ENCODE measurements at places on chromosomes 12 and 14.

DNA sequence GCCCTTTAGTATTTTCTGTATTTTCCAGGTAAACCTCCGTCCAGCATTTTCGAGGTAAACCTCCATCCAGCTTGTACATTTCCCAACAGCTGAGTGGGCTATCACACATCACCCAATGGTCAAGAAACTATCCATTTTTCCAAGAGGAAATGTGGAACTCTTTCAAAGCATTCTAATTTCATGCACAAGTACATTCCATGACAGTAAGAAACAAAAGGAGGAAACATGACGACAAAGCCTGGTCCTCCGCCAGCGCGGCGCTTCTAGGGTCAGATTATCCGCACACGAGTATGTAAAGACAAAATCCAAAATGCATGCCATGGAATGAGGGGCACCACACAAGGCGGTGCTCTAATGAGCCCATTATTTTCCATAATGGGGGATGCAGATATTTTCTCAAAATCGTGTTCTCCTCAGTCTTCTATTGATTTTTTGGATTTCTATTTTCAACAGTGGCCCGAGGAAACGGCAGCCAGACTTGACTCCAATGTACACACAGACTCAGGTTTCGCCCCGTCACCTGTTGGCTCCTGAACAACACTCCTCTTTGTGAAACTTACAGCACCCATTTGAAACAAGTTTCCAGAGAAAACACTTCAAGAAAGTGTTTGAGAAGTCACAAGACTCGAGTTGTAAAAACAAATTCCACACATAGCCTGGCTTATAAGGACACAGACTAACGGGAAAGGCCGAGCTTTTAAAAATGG is 107.4 kb downstream of the PRICKLE1 start:
- DNase-seq = no peak

DNA sequence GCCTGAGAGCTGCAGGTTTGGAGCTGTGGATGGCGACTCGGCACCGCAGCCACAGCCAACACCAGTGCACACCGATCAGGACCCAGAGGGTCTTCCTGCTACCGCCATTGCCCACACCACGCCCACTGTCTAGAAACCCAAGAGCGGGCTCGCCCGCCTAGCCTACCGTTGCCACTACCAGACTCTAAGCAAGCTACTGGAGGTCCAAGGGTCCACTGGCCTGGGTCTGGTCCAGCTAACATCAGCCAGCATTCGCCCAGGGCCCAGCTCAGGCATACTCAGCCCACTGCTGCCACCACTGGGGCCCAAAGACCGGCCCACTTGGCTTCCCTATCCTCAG is 30.5 kb upstream of the MON2 start:
- DNase-seq = no peak

DNA sequence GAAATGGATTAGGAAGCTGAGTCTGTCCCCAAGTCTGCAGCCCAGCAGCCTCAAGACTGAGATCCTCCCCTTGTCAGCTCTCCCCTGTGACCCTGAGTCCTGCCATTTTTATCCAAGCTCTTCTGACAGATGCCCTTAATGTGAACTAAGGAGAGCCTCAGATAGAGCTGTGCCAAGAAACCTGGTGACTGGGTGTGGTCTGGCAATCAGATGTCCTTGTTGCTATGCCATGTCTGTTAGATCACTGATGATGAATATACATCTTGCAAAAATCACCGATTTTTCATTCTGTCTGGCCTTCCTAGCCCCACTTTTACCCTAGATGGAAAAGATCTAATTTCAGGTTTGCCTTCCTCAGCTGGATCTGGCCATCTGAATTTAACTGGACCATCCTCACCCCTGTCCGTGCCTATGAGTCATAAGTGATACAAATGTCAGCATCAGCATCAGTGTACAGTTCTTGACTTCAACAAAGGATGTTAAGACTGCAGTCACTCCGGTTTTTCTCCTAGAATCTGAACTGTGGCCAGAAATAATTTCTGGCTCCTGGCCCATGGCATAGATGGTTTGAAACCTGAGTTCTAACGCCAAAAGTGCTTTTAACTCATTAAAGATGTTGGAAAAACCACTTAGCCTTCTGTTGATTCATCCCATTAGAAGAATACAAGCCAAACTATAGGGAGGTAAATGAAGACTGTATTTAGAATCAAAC is 61.2 kb upstream of the GRIP1 start:
- DNase-seq = no peak

DNA sequence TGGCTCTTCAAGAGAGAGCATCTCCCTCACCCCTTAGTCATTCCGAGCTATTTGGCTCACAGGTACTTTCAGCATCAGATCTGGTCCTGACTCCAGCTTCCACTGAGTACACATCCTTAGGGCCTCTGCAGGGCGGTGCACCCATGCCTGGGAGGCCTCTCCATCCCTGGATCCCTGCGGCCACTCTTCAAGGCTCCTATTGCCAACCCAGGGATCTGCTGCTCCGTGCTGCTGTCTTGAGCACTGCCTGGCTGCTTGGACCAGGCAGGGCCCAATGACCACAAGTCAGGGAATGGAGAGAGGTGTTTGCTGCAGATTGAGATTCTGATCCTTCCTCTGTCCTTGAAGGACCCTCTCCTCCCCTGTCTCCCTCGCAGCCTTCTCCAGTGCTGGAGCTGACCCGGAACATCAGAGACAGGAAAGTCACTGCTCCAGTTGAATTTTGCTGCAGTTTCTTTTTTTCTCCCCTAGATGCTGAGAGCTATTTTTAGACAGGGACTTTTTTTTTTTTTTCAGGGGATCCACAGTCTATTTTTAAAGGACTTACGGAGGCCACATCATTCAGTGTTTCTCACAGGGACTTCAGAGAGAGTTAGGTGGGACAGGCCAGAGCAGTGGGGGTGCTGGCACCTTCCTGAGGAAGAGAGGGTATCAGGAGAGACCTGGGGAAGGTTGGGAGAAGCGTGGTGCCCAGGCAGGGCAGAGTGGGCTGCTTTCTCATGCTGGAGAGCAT is 50.1 kb upstream of the KCNA1 start:
- DNase-seq = no peak

- no peak for DNase-seq
Observed at GRCh38 chr14:99736603-99737371, 52.7 kb downstream of the CYP46A1 start.

Data from T-helper 22 cell (primary cell).